ENCODE measurements at places on chromosomes 16 and 17.
A peak's percentile ranks its signal among the peaks of the same experiment; 100 is the strongest.

DNA sequence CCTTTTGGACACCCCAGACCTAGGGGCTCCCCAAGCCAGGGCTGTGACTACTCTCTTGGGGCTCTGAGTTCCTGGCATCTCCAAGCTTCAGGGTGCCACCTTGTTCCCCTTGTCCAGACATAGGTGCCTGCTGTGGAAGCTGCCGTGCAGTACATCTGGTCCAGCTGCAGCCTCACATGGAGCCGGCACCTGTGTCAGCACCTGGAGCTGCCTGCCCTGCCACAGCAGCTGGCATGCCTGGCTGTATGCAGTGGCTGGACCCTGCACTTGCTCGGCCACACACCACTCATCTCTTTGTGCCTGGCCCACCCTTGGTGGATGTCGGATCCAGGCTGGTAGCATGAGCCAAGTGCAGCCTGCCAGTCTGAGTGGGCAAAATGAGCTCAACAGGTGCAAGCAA, 775.8 kb downstream of the CDH11 start:
- no peak for DNase-seq

- DNase-seq, result no peak
Observed at GRCh38 chr17:20774472-20775135, 195.1 kb downstream of the CDRT15L2 start.

DNA sequence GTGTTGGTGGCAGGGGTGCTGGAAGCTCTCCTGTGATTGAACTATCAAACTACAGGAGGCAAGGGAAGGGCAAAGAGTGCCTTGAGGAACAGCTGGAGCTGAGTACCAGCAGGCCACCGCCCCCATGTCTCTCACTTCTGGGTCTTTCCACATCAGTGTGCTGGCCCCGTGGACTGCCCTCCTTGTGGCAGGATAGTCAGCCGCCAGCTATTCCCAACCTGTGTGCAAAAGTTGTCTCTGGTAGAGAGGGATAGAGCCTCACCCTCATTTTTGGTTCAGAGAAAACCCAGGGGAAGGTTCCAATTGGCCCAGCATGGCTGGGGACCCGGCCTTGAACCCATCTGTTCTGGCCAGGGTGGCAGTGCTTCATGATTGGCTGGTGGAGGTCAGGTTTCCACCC, 211.8 kb downstream of the IRF8 start:
- DNase-seq, result no peak

DNA sequence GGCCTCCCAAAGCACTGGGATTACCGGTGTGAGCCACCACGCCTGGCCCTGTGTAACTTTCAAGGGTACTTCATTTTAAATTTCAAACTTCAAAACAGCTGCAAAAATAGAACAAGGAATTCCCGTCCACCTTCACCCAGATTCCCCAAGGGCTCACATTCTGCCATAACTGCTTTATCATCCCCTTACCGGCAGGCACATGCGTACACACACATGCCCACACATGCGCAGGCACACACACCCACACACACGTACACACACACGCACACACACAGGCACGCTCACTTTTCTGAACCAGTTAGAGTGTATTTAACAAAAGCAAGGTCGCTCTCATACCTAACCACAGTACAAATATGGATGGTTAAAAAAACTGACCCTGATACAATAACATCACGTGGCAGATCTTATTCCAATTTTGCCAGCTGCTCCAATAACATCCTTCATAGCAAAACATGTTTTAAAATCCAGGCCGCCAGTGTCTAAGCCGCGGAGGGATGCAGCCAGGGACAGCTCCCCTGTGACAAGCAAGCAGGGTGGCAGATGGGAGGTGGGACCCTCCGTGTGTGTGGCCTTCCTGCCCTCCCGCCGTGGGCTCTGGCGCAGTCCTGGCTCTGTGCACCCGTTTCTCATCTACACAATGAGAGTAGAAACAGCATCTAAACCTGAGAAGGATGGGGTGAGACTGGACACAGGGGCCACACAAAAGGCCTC, 23.1 kb downstream of the PDIA2 start:
- DNase-seq, result no peak

DNA sequence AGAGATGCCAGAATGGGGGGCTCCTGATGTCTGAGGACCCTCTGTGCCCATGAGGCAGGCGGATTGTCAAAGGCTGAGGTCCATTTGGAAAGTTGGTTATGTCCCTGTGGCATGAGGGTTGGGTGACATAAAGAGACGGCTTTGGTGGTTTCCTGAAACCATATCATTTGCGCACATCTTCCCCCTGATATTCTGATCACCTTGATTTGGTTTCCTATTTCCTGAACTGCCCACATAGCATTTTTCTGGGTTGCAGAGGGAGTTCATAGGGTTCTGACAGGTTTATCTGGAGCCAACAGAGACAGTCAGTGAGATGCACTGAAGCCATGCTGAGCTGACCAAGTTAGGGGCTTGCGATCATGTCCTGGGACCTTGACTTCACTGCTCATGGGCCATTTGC, 15.7 kb upstream of the RNF222 start:
- DNase-seq, result no peak

DNA sequence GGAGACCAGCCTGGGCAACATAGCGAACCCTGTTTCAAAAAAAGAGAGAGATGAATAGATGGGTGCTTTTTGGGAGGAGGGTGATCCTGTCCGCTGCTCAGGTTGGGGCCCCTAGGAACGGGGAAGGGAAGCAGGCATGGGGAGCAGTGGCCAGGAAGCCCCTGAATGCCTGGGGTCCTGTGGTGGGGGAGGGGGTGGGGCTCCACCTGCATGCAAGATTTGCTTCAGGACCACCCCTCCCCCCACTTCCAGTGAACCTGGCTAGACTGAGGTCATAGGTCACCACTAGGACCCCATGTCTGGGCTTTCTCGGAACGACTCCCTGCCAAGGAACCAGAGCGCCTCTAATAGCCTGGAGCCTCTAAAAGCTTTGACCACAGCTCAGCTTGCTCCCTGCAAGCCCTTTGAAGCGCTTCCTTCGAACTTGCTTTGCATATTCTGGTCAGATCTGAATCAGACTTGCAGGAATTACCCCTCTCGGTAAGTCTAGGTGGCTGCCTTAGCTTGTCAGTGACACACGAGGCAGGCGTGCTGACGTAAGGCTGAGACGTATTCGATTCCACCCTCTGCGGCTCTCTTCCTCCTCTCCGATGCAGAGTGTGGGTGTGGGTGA, 3.7 kb downstream of the SOCS3 start:
- DNase-seq, result peak; percentile 85

- DNase-seq, result no peak
Observed at GRCh38 chr17:51537996-51538550, 277.7 kb downstream of the UTP18 start.

GRCh38 chr17:49516180-49516579, 21.1 kb downstream of the NGFR start:
- no peak for DNase-seq

DNA sequence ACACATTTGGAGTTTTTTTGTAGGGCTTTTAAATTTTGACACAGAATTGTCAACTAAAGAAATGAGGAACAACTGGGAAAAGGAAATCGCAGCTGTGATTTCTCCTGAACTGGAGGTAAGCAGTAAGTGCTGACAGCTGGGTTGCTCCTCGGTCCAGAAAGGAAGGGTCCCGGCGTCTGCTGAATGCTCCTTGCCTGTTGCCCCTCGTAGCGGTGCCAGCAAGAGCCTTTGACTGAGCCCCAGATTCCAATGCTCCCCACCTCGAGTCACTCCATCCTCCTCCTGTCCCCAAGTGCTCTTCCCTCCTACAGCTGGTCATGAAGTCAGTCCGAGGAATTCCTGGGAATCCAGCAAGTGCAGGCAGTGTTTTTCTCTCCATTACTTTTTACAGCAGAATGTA, 32.0 kb upstream of the ENDOV start:
- no peak for DNase-seq

DNA sequence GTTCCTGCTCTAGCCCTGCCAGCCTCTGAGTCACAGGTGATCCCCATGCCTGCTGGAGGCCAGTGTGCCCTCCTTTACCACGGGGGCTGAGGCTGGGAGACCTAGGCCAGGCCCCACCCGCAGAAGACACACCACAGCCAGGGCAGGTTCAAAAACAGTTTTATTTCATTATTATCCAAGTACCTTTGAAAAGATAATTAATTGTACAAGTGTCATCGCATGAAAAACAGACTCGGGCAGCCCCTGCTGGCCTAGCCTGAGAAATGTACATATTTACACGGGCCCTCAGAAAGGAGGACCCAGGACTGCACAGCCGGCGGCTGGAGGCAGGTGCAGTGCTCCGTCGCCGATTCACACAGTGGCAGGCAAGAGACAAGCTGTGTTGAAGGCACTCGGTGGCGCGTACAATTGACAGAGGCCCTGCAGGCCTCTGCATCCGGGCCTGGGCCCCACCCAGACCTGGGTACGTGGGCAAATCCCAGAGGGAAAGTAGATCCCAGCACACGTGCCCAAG, 4.4 kb downstream of the PDIA2 start:
- DNase-seq, result no peak

- DNase-seq, result no peak
Observed at GRCh38 chr17:79220713-79221291, 146.2 kb downstream of the ENGASE start.

DNA sequence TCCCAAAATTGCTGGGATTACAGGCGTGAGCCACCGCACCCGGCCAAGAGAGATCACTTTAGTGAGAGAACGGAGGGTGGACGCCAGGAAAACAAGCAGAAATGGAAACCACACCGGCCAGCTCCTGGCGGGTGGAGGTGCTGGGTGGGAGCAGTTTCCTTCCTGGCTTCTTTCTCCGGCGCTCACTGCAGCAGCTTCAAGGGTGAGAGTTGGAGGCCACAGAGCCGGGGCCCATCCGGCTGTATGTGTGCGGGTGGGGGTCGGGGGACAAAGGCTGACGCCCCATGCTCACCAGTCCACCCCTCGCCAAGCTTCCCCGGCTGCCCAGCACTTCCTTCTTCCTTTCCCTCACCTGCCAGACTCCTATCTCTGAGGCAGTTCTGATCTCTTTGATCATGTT, 13.5 kb upstream of the BHLHA9 start:
- no peak for DNase-seq

DNA sequence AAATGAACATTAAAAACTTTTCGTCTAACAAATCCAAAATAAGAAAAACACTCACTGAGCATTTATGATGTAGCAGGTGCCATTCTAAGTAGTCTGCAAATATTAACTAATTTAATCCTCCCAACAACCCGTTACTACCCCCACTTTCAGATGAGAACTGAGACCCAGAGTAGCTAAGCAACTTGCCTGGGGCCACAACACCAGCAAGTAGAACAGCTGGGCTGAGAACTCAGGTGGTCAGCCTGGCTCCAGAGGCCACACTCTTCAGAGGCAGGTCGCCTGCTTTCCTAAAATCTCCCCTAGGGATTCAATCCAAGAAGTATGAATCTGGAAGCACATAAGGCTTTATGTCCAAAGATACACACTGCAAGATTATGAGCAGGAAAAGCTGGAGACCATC, 6.2 kb downstream of the MBTPS1 start:
- no peak for DNase-seq

DNA sequence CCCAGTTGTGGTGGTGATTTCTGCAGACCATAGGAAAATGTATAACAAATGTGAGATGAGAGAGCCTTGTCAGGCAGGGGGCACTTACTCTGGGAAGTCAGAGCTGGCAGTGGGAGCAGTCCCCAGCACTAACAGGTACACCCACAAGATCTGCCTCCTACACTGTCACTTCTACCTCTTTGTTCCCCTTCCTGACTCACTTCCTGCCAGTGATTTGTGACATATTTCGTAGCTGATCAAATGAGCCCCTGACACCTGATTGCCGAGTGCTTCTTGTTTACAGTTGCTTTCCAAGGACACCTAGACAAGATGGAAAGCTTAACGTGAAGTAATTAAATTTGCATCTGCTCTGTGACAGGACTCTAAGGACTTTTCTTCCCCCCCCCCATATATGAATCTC, 40.5 kb downstream of the FTO start:
- DNase-seq, result peak; percentile 8

DNA sequence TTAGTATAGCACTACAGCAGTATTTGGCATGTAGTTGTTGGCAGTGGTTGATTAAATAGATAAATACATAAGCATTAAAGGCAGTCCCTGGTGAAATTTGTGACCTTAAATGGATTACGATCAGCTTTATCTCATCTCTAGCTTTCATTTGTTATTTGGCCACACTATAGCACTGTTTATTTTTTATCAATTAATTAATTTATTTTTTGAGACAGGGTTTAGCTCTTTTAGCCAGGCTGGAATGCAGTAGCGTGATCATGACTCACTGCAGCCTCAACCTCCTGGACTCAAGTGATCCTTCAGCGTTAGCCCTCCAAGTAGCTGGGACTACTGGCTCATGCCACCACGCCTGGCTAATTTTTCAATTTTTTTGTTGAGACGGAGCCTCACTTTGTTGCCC, 18.7 kb upstream of the ARHGAP17 start:
- no peak for DNase-seq

GRCh38 chr16:89482817-89483205, 7.5 kb downstream of the ANKRD11 start:
- DNase-seq, result no peak

- DNase-seq, result no peak
Observed at GRCh38 chr17:50562242-50563091, 2.0 kb downstream of the CACNA1G start.

DNA sequence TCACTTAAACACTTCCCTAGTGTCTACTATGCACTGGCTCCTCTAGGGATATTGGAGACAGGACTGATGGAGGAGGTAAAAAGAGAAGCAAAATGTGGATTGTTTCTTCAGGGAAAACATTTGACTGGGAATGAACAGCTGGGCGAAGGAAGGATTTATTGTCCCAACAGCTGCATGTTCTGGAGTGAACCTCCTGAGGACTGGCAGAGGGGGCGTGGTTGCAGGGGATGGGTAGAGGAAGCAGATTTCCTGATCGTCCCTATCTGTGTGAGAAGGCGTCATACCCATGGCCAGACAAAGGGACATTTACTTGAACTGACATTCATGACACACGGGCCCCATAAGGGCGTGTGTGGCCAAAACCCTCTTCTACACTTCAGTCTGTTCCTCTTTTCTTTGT, 321.5 kb downstream of the MAP2K4 start:
- DNase-seq, result no peak

DNA sequence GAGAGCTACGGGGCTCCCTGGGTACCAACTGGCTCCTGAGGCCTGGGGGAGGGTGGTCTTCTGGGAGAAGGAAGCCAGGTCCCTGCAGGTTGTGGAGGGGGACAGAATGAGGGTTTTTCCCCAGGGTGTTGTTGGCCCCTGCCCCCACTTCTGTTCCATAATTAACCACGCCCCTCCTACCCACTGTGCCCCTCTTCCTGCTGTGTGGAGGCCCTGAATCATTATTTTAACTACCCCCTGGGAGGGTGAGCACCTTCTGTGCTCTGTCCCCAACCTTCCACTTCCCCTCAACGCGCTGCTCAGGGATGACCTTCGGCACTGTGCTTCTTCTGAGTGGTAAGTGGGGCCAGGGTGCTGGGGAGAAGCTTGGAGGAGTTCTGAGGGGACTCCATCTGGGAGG, at the start of gene ITGAD:
ITGAD (plus strand) TSS at position 280 of the 400 bp plus-strand sequence; CDS start at position 306, 26 bp downstream.
- DNase-seq, result no peak

GRCh38 chr17:81543339-81543675, 8.8 kb downstream of the FAAP100 start:
- DNase-seq, result no peak
